ENCODE measurements at places on chromosomes 6 and 20.

DNA sequence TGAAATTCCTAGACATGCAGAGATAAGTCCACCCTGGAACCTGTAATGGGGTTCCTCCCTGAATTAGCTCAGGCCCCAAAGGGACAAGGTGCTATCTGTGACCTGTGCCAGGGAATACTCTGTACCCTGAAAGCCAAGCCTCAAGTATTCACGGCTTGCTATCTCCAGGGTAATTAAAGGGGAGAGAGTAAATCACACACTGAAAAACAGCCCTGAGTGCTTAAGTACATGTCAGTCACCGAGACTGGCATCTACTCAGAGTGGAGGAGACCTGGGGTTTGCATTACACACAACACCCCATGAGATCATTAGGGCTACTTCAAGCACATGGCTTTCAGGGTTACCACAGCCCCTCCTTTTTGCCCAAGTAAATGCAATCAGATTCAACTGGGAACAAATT is 188.1 kb downstream of the CD83 start:
- no peaks in the 10 kb centered on the region for H3K36me3 ChIP-seq
- no peak overlapping the region for H3K27ac ChIP-seq

- no peaks in the 10 kb centered on the region for H3K36me3 ChIP-seq
- H3K4me3 ChIP-seq = peak overlapping the region; percentile 3
- peaks cover 4% of the 10 kb centered on the region for H3K27me3 ChIP-seq
- peak; percentile 46 for DNase-seq
- H3K4me1 ChIP-seq = peaks cover 43% of the 10 kb centered on the region
Measured at GRCh38 chr20:37394543-37395409, 48.8 kb downstream of the SRC start.

GRCh38 chr6:37155394-37156312 is 14.3 kb upstream of the PIM1 start:
- no peak for DNase-seq
- no peak overlapping the region for H3K4me3 ChIP-seq
- no peak overlapping the region for H3K27ac ChIP-seq
- H3K36me3 ChIP-seq = no peaks in the 10 kb centered on the region
- peaks cover 7% of the 10 kb centered on the region for H3K4me1 ChIP-seq

DNA sequence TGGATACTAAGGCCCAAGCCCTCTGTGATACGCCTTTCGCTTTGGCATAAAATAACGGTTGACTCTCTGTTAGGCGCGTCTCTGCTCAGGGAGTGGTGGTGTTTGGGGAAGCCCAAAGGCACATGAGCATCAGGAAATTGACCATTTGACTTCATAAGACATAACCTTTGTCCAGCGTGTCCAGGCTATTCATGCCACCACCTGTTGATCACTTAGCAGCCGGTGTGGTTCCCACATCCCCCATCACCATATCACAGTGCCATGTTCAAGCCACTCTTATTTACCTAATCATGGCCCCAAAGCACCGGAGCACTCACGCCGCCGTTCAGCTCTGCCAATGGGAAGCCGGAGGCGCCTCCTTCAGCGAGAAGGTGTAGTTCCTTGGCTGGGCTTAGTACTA is 27.9 kb downstream of the SLCO4A1 start:
- H3K4me3 ChIP-seq = no peak overlapping the region
- peaks cover 16% of the 10 kb centered on the region for H3K27me3 ChIP-seq
- no peak for DNase-seq
- no peaks in the 10 kb centered on the region for H3K36me3 ChIP-seq

DNA sequence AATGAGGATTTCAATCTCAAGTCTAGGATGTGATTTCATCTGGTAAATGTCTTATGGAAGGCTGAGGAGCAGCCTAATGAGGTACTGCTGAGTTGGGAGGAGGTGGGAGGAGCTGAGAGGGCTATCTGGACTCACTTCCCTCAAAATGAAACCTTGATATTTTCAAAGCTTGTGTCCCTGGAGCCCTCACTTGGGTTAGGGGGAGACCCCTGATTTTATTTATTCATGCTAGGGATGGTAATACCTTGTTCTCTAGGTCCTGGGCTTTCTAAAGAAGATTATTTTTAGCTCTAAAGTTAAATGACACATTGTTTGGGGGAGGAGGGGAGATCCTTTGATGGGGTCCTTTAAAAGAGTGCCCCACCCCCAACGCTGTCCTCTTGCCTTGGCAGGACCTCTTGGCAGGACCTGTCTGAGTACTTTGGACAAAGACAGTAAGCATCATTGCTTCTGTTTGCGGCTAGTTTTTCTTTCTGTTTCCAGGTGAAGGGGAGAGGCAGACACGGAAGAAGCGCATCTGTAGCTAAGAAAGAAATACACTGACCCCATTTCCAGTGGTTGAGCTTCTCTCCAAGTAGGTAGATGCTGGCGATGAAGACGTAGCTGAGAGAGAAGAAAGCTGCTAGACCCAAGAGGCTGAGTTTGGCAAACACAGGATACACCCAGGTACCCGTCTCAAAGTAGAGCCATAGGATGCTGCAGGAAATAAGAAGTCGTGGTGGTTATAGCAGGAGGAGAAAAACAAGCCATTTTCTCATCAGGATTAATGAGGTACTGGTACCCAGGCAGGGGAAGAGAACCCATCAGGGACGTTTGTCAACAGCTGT is 55.6 kb downstream of the ADTRP start:
- peaks cover 20% of the 10 kb centered on the region for H3K4me1 ChIP-seq
- no peaks in the 10 kb centered on the region for H3K36me3 ChIP-seq
- peaks cover 5% of the 10 kb centered on the region for H3K27me3 ChIP-seq
- H3K27ac ChIP-seq = peak overlapping the region; percentile 44
- no peak overlapping the region for H3K4me3 ChIP-seq

- no peak overlapping the region for H3K4me3 ChIP-seq
- no peaks in the 10 kb centered on the region for H3K36me3 ChIP-seq
- H3K4me1 ChIP-seq = peaks cover 75% of the 10 kb centered on the region
- DNase-seq = no peak
- H3K27me3 ChIP-seq = peaks cover 16% of the 10 kb centered on the region
- H3K27ac ChIP-seq = no peak overlapping the region
Measured at GRCh38 chr6:43718387-43719105, 31.0 kb upstream of the MRPS18A start.

- no peak overlapping the region for H3K4me3 ChIP-seq
- H3K27ac ChIP-seq = no peak overlapping the region
- DNase-seq = no peak
- H3K4me1 ChIP-seq = no peaks in the 10 kb centered on the region
- H3K27me3 ChIP-seq = no peaks in the 10 kb centered on the region
Measured at GRCh38 chr6:19525673-19526072, 311.5 kb upstream of the ID4 start.

DNA sequence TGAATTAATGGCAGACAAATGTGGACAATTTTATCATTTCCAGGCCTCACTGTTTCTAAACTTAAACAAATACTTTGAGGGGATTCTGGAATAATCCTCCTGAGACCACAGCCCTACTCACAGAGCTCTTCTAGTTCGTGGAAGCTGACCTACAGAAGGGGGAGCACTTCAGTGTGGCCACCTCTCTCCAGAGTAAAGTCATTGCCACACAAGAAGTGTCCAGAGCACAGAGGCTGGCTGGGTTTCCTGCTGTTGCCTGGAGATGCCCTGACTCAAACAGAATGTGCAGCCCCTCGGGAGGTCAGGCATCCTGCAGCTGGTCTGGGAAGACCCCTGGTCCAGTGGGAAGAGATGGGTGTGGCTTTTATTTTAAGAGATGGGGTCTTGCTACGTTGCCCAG is 110.9 kb downstream of the QRSL1 start:
- no peaks in the 10 kb centered on the region for H3K27me3 ChIP-seq
- H3K4me1 ChIP-seq = peaks cover 5% of the 10 kb centered on the region
- peaks cover 4% of the 10 kb centered on the region for H3K36me3 ChIP-seq
- DNase-seq = no peak
- no peak overlapping the region for H3K27ac ChIP-seq

GRCh38 chr6:40138273-40138720 is 204.0 kb upstream of the MOCS1 start:
- H3K36me3 ChIP-seq = no peaks in the 10 kb centered on the region
- no peak overlapping the region for H3K4me3 ChIP-seq
- H3K27ac ChIP-seq = no peak overlapping the region
- peaks cover 9% of the 10 kb centered on the region for H3K27me3 ChIP-seq

DNA sequence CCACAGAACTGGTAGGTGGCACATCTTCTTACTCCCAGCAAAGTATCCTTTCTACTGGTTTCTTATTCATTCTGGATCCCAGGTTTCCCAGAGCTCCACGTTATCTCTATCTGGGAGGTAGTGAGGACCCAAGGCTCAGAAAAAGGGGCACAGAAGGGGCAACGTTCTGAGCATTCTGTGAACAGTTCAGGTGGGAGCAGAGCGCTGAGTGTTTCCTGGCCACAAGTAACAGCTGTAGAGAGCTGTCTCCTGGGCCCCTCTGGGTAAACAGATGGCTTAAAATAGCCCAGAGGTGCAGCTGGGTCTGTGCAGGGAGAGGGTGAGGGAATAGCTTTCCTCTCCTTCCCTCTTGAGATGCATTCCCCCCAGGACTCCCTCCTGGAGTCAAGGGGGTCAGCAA is 2.1 kb downstream of the APOBEC2 start:
- no peak for DNase-seq
- H3K27ac ChIP-seq = peak overlapping the region; percentile 55
- H3K4me3 ChIP-seq = peak overlapping the region; percentile 29
- peaks cover 93% of the 10 kb centered on the region for H3K4me1 ChIP-seq

DNA sequence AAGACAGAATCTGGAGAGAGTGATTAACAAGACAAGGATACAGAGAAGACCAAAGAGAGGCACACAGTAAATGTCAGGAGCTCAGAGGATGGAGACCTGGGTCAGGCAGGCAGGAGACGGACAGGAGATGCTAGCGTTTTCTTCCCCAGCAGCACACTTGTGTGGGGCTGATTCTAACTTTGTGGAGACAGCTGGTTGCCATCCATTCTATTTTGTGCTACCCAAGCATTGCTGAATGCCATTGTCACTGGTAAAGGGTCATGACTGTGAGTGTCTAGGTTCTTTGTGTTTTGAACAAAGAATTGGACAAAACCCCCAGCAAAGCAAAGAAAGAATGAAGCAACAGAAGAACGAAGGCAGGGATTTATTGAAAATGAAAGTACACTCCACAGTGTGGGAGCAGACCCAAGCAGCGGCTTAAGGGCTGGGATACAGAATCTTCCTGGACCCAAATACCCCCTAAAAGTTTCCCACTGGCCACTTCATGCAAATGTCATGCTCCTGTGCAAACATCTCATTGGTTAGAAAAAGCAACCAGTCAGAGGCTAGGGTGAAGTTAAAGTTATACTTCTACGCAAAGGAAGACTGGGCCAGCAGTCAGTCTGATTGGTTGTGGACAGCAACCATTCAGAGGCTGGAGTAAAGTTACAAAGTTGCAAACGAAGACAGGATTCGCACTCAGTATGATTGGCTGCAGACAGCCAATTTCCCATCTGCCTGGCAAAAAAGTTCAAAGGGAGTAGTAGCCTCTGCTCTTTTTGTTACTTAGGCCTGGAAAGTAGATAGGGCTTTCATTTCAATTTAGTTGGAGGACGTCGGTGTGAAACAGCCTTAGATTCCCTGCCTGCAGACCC is 17.5 kb downstream of the PTK7 start:
- H3K27ac ChIP-seq = peak overlapping the region; percentile 98
- no peaks in the 10 kb centered on the region for H3K36me3 ChIP-seq
- H3K4me3 ChIP-seq = peak overlapping the region; percentile 69
- peaks cover 89% of the 10 kb centered on the region for H3K4me1 ChIP-seq
- H3K27me3 ChIP-seq = no peaks in the 10 kb centered on the region
- no peak for DNase-seq

GRCh38 chr6:166849749-166850183 is 106.6 kb downstream of the RNASET2 start:
- peaks cover 5% of the 10 kb centered on the region for H3K36me3 ChIP-seq
- peaks cover 6% of the 10 kb centered on the region for H3K27me3 ChIP-seq
- peaks cover 6% of the 10 kb centered on the region for H3K4me1 ChIP-seq
- H3K4me3 ChIP-seq = no peak overlapping the region

GRCh38 chr20:3247638-3248037 is 8.6 kb upstream of the SLC4A11 start:
- H3K27ac ChIP-seq = no peak overlapping the region
- peaks cover 21% of the 10 kb centered on the region for H3K4me1 ChIP-seq
- peaks cover 88% of the 10 kb centered on the region for H3K27me3 ChIP-seq
- peaks cover 5% of the 10 kb centered on the region for H3K36me3 ChIP-seq
- DNase-seq = no peak
- H3K4me3 ChIP-seq = no peak overlapping the region

GRCh38 chr6:167307342-167307955 is 16.3 kb downstream of the UNC93A start:
- peaks cover 31% of the 10 kb centered on the region for H3K4me1 ChIP-seq
- H3K27ac ChIP-seq = no peak overlapping the region
- DNase-seq = no peak

GRCh38 chr20:60055740-60056139 is 97.5 kb downstream of the CDH26 start:
- H3K4me3 ChIP-seq = no peak overlapping the region
- H3K4me1 ChIP-seq = peaks cover 21% of the 10 kb centered on the region
- H3K27me3 ChIP-seq = peaks cover 28% of the 10 kb centered on the region

- peak overlapping the region; percentile 36 for H3K27ac ChIP-seq
- peaks cover 5% of the 10 kb centered on the region for H3K36me3 ChIP-seq
- no peak for DNase-seq
- H3K4me3 ChIP-seq = no peak overlapping the region
Measured at GRCh38 chr6:131954059-131954774, 3.0 kb upstream of the CCN2 start.

DNA sequence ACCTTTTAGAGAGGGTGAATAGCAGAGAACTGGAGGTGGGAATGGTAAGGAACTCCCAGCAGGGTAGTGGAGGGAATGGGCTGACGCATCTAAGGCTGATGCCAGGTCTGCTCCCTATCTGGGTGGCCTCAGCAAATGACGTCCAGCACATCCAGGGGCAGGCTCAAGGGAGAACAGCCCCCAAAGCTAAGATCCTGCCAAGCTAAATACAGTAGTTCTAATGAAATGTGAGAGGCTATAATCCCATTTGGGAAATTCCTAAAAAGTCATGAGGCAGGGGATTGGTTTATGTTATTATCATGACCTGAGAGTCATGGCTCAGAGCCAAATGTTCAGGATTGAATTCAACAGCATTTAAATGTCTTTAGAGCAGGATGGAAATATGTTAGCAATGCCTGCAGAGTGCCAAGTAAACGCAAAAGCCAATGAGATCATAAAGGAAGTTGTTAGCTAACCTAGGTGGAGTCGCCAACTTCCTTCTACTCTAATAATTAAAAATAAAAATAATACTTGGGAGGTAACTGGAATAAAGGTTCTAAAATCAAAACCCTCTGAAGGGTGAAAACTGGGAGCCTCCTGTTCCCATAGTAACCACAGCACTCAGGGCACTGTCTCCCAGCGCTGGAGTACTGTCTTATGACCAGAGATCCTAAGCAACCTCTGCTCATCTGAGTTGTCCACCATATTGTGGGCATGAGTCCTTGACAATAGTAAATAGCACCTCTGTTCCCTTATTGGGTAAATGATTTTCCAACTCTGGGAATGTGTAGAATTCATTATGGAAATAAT is 34.8 kb downstream of the IYD start:
- H3K27me3 ChIP-seq = peaks cover 46% of the 10 kb centered on the region
- peaks cover 5% of the 10 kb centered on the region for H3K4me1 ChIP-seq
- H3K27ac ChIP-seq = no peak overlapping the region
- no peak overlapping the region for H3K4me3 ChIP-seq
- DNase-seq = no peak
- H3K36me3 ChIP-seq = no peaks in the 10 kb centered on the region

Measured in nephron progenitor cell (in vitro differentiated cells).